ENCODE measurements at places on chromosomes 6 and 20.

DNA sequence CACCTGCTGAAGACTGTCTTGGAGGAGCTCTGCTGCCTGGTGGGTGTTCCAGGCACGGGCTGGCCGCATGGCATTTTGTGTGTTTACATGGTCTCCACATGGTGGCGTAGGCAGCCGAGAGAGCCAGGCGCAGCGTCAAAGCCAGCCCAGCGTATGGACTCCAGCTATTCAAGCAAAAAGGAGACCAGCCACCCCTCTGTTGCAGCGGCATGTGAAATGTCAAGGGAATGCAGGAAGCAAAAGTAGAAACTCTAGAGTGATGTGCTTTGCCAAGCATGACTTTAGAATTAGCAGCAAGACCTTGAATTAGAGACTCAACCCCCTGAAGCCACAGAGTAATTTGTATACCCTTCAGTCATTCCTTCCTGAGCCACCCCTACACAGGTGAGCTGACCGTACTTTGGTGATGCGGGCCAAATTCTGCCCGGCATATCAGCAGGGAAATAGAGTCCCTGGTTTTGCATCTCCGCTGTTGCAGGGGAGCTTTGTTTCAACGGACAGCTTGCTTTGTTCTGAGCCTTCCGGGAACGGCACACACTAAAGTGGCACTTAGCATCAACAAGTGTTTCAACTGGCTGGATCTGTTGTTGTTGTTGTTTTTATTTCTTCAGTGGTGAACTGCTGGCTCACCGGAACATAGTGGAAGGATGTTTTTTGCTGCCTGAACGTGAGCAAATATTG, 48.5 kb downstream of the FNDC1 start:
- no peak for DNase-seq

GRCh38 chr6:17705428-17705777, 1.3 kb downstream of the NUP153 start:
- no peak for DNase-seq

- no peak for DNase-seq
Observed at GRCh38 chr6:2666906-2667575, 83.7 kb downstream of the MYLK4 start.

- DNase-seq = no peak
Observed at GRCh38 chr6:7053125-7053774, 54.5 kb upstream of the RREB1 start.

DNA sequence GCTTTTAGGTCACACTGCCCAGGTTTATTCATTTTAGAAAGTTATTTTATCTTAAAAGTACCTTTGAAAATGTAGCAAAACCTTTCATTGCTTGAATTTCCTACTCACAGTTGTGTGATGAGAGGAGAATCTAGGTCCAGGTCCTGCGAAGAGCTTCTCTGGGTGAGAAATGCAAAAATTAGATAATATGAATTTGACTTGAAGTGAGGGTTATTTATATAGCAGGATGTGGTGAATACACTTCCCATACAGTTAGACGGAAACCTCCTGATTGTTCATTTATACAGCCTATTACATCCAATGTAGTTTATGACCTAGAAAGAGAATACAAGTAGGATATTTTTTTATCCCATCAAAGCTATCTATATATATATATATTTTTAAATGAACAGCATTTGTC, 30.5 kb downstream of the CDKAL1 start:
- DNase-seq = no peak

DNA sequence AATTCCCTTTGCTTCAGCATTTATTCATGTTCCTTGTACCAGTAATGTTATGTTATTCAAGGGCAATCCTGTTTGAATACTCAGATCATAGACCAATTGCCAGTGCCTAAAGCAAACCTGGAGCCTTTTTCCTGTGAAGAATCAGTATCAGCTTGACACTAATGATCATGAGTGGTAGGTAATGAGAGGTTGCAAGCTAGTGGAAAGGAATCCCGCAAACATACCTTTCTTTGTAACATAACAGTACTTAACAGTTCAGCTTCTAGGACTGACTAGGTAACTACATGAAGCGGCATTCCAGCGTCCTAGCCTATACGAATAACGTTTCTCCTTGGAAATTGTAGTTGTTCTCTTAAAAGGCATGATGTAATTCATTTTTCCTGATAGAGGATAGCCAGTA, 253.7 kb downstream of the TMEM242 start:
- DNase-seq = no peak

DNA sequence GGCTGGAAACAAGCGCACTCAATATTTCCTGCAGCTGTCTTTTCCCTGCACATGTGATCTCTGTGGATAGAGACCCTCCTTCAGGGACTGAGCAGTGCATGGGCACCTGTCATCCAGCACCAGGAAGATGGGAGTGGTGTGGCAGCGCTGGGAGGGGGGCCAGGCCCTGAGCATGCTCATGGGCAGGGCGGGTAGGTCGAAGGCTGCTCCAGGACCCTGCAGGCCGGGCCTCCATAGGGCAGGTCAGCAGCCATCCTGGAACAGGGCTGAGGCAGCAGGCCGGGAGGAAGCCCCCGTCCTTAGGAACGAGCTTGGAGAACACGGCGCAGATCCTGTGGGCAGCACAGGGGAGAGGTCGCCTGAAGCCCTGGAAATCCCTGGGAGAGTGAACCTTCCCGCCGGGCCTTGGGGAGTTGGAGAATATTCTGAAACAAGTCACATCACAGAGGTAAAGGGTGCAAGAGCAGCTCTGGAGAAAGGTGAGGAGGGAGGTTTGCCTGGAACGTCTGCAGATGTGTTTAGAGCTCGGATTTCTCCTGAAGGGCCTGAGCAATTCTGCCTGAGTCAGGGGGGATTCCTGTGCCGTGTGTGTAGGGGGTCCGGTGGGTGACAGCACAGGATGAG, 133.2 kb downstream of the SMOC2 start:
- no peak for DNase-seq

- DNase-seq = no peak
Observed at GRCh38 chr6:7328243-7328642, 15.2 kb upstream of the SSR1 start.

DNA sequence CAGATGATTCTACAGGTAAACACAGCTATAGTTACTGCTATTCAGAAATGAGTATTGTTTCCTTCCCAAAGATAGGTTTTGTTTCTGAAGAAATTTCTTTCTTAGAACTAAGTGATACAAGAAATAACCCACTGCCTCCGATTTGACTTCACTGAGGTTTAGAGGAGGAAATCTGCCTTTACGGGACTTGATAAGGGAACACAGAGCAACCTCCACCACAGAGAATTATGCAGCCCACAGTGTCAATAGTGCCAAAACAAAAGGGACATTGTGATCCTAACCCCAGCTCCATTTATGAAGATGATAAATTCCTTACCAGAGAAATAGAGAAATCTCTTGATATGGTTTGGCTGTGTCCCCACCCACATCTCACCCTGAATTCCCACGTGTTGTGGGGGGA, 164.6 kb downstream of the ZNF217 start:
- no peak for DNase-seq

DNA sequence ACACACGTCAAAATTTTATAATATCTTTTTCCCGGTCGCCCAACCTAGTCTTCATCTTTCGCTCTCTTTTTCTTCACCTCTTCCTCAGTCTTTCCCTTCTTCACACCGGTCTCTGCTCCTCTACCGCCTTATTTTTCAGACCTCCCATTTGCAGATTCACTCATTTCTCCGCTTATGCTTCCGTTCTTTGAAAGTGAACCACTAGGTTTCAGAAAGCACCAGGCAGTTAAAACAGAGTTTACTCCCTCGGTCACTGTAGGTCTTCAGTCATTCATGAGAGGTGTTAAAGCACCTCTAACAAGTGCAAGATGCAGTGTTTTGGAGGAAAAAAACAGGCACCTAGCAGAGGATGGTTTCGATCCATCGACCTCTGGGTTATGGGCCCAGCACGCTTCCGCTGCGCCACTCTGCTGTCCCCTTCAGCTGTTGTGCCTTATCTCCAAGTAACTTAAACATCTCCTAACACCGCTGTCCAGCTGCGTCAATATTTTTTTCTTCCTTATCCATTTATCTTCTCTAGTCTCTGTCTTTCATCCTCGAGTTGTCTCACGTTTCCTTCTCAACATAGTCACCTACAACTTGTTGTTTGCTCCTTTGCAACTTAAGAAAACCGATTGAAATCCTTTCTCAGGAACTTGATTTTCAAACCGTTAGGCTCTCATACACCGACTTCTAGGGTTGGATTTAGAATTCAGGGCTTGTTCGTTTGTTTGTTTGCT, 119.7 kb upstream of the ZNF184 start:
- DNase-seq = no peak

GRCh38 chr6:1412901-1413300, 23.5 kb downstream of the FOXF2 start:
- DNase-seq = no peak

DNA sequence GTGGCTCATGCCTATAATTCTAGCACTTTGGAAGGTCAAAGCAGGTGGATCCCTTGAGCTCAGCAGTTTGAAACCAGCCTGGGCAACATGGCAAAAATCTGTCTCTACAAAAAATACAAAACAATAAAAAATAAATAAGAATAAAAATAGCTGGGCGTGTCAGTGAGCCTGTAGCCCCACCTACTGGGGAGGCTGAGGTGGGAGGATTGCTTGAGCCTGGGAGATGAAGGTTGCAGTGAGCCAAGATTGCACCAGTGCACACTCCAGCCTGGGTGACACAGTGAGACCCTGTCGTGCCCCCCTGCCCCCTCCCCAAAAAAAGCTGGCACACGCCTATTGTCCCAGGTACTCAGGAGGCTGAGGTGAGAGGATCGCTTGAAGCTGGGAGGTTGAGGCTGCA, 35.1 kb upstream of the SRPK1 start:
- DNase-seq = no peak

DNA sequence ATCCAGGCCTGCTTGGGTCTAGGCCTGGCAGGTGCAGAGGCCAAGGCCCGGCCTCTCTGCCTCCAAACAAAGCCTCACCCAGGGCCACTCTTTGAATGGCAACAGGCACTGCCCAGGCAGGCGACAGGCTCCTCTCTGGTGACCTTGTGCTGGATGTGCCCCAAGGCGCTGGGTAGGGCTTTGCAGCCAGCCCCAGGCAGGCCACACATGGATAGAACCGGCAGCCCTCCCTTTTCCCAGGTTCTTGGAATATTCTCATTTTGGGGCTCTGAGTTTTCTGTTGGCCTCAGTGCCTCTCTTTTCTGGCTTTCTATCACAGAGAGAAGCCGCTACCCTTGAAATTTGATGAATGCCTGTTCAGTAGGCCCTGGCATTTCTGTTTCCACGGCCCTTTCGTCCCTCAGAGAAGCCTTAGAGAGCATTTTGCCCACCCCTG, 18.9 kb downstream of the PKIG start:
- DNase-seq = no peak

- DNase-seq = no peak
Observed at GRCh38 chr6:117265410-117266256, at the start of gene VGLL2. Gene VGLL2 (plus strand): TSS chr6:117265558. CDS start chr6:117265764, 206 bp downstream.

- no peak for DNase-seq
Observed at GRCh38 chr6:166500246-166500645, 86.2 kb downstream of the RAMACL start.

DNA sequence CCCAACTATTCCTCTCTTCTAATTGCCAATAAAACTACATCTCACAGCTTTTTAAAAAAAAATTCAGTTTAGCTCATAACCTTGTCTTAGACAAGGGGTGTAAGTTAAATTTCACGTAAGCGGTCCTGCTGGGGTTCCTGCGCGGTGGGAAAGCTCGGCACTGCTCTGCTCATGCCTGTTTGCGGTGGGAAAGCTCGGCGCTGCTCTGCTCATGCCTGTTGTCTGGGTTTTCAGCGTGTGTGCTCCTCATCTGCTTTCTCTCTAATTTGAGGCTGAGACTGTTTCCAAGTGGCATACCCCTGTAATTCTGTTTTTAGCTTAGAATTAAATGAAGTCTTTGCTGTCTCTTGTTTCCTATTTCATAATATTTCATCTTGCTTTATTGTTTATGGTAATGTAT, 18.6 kb downstream of the ARID1B start:
- no peak for DNase-seq

DNA sequence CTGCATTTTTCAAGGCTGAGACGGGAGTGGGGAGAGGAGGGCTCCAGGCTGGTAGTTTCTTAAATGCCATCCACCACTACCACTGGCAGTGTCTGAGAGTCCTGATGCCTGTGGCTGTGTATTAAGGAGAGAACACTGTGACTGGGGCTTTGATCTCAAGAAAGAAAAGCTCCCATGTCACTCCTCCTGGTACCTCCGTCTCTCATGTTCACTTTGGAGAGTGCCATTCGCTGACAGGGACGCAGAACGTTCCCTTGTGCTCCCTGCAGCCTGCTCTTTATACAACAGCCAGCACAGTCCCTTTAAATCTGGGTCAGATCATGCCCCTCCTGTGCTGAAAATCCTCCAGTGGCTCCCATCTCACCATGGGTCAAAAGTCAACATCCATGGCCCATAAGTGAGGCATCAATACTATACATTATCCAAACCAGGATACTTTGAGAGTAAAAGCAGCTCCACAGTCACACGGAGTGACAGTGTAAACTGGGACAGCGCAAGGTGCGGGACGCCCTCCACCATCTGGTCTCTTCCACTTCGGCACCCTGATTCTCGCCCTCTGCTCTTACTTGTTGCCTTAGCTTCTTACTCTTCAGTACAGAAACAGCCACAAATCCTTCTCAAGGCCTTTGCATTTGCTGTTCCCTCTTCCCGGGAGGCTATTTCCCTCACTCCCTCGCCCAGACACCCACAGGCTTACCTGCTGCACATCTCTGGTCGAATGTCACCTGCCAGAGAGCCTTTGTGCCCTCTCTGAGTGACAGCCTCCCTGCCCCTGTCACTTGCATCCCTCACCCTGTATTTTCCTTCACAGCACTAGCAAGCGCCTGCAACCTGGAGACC, 20.0 kb downstream of the PDYN start:
- no peak for DNase-seq

- no peak for DNase-seq
Observed at GRCh38 chr20:47379433-47380150, 23.1 kb upstream of the ZMYND8 start.

GRCh38 chr20:62766716-62767115, 29.6 kb upstream of the MRGBP start:
- no peak for DNase-seq

GRCh38 chr6:49637350-49637731, 702 bp upstream of the RHAG start:
- DNase-seq = no peak

DNA sequence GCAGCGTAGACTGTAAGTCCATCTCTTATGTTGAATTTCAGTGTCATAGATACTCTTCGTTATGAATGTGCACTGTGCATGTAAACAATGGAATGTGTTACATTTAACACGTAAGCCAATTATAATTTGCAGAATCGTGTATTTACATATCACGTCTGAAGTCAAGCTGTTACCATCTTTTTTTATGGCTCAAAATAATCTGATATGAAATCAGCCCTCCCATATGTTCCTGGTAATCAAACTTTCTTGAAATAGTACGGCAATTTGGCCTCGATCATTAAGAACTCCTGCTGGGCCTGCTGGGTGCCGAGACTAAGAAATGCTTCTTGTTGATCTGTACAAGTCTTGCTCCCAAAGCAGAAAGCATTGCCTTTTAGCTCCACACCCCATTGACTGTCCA, 89.6 kb upstream of the DOK5 start:
- no peak for DNase-seq

DNA sequence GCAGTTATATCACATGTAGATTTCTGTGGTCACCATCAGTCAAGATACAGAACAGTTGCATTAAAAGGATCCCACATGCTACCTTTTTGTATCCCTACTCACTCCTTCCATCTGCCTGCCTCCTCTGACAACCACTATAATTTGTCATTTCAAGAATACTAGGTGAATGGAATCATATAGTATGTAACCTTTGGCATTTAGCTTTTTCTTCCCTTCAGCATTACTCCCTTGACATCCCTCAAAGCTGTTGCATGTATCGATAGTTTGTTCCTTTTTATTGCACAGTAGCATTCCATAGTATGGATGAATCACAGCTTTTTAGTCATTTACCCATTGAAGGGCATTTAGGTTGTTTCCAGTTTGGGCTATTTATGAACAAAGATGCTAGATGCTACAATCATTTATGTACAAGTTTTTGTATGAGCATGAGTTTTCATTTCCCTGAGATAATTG, 26.1 kb downstream of the NCOA7 start:
- DNase-seq = no peak

Measured in effector CD4-positive, alpha-beta T cell (primary cell).